ENCODE measurements at places on chromosomes 3 and 15. TPM values are rescaled to one million over a fixed set of nuclear protein-coding genes. Genes with fewer than 3 reads are reported as not detected.

DNA sequence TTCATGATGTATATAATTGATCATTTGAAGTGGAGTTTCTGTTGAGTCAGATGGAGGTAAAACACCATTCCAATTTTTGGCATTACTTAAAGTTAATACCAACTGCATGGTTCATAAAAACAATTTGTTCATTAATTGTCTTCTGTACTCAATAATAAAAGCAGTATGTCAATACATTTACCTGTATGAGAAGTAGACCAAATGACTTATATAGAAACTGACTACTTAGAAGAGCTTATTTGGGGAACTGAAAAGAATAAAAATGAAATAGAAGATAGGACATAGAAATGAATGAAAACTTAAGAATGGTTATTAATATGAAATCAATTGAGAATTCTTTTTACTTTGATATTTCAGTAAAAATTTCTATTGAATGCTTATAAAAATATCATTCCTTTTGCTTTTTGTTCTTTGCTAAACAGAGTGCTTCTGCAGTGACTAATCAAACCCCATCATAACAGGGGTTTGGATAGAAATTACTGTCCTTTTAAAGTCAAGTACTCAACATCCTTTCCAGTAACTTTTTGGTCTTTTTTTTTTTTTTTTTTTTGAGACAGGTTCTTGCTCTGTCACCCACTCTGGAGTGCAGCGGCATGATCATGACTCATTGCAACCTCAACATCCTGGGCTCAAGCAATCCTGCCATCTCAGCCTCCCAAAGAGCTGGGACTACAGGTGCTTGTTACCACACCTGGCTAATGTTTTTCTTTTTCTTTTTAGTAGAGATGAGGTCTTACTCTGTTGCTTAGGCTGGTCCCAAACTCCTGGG is 6.5 kb upstream of the CRYBG3 start:
- no peak overlapping the region for H3K4me3 ChIP-seq
- no peak for DNase-seq
- H3K36me3 ChIP-seq: no peaks in the 10 kb centered on the region
- no peaks in the 10 kb centered on the region for H3K4me1 ChIP-seq
- no peak overlapping the region for H3K27ac ChIP-seq

GRCh38 chr3:125398952-125399351 is 23.8 kb upstream of the ZNF148 start:
- H3K36me3 ChIP-seq: no peaks in the 10 kb centered on the region
- no peaks in the 10 kb centered on the region for H3K27me3 ChIP-seq
- no peak for DNase-seq
- H3K4me3 ChIP-seq: no peak overlapping the region

GRCh38 chr3:9749645-9750555 is at the start of gene OGG1:
TSS of gene OGG1 (plus strand) at chr3:9749952. CDS start at chr3:9750287, 335 bp downstream.
- H3K36me3 ChIP-seq: peaks cover 43% of the 10 kb centered on the region
- H3K4me3 ChIP-seq: peak within 1 kb of the TSS; percentile 92
- no peaks in the 10 kb centered on the region for H3K4me1 ChIP-seq
- H3K27ac ChIP-seq: peak within 1 kb of the TSS; percentile 88

DNA sequence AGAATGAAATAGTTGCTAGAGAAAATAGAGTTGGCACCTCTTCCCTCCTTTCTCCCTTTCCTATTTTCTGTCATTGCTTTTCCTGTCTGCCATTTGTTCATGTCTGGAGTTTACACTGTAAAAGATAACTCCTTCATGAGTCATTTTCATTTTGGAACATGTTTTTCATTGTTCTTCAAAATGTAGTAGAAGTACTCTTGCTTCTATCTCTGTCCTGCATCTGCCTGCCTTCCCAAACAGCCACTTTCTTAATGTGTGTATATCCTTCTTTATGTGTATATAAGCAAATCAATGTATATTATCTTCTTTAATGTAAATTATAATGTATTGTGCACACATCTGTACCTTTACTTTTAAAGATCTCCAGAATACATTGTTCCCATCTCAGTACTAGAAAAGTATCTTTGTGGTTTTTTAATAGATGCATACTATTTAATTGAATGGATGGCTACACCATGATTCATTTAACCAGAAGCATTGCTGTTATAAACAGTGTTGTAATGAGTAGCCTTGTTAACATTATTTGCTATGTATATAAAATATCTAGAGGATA is 41.1 kb downstream of the TSC22D2 start:
- H3K36me3 ChIP-seq: no peaks in the 10 kb centered on the region
- no peaks in the 10 kb centered on the region for H3K27me3 ChIP-seq
- no peak for DNase-seq
- no peak overlapping the region for H3K27ac ChIP-seq

DNA sequence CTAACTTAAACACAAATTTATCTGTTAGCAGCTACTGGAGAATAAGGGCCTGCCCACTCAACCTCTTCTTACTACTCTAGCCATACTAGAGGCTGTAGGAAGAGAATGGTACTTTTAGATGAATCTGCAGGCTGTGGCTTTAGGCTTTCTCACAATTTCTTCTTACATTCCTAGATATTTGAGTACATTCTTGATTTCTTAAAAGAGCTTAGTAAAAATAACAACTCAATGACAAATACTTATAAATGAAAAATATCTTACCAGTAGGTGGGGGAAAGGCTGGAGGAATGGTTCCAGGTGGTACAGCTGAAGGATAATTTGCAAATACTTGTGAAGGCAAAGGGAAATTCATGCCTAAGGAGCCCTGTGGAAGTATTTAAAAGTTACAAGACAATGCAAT is 92.9 kb upstream of the GK5 start:
- DNase-seq: no peak
- H3K27me3 ChIP-seq: no peaks in the 10 kb centered on the region
- no peaks in the 10 kb centered on the region for H3K4me1 ChIP-seq
- H3K4me3 ChIP-seq: no peak overlapping the region
- H3K36me3 ChIP-seq: no peaks in the 10 kb centered on the region

DNA sequence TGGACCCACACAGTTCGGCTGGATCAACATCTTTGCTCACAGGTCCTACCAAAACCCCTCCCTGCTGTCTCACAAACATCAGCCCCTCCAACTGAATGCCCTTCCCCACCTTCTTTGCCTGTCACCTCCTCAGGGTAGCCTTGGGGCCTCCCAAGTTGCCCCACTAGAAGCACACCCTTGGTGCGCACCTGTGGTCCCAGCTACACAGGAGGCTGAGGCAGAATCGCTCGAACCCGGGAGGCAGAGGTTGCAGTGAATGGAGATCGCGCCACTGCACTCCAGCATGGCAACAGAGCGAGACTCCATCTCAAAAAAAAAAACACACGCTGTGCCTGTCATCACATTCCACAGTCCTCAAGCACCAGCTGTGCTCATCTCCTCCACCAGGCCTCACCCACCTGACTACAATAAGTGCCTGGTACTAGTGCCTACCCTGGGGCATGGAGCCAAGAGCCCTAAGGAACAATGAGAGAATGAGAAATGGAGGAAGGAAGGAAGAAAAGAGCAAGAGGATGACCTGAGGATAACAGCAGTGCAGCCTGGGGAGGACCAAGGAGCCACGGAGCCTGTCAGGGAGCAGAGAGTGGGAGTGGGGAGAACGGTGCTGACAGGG is 26.0 kb downstream of the RPN1 start:
- no peak for DNase-seq
- H3K36me3 ChIP-seq: peaks cover 21% of the 10 kb centered on the region
- H3K27ac ChIP-seq: no peak overlapping the region
- H3K27me3 ChIP-seq: no peaks in the 10 kb centered on the region
- H3K4me1 ChIP-seq: no peaks in the 10 kb centered on the region

DNA sequence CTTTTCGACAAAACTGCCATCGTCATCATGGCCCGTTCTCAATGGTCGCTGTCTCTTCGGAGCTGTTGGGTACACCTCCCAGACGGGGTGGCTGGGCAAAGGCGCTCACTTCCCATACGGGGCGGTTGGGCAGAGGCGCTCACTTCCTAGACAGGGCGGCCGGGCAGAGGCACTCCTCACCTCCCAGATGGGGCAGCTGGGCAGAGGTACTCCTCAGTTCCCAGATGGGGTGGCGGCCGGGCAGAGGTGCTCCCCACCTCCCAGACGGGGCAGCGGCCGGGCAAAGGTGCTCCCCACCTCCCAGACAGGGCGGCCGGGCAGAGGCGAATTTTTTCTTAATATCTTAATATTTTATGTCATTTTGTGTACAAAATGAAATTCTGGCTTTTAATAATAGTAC is 44.5 kb downstream of the PARP14 start:
- no peaks in the 10 kb centered on the region for H3K27me3 ChIP-seq
- H3K4me3 ChIP-seq: no peak overlapping the region
- no peak overlapping the region for H3K27ac ChIP-seq

DNA sequence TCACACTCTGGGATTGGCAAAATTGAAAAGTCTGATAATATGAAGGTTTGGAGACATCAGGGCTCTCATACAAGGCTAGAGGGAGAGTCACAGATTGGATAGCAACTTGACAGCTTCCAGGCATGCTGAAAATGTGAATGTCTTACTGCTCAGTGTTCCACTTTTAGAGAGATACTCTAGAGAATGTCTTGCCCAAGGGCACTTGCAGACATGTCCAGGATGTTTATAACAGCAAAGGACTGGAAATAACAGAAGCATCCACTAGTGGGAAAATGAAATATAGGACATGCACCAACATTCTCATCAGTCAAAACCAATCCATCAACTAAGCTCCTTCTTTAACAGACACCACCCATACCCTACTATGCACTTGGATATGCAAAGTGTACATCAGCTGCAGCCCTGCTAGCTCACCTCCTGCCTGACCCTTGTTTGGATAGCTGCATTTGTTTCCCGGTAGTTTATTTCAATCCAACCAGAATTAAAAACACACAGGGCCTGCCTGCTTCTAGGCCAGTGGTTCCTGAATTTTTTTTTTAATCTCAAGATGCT is 101.6 kb upstream of the ARHGEF3 start:
- H3K27ac ChIP-seq: no peak overlapping the region
- H3K4me1 ChIP-seq: no peaks in the 10 kb centered on the region
- no peaks in the 10 kb centered on the region for H3K27me3 ChIP-seq

- no peak for DNase-seq
- no peaks in the 10 kb centered on the region for H3K36me3 ChIP-seq
- no peaks in the 10 kb centered on the region for H3K4me1 ChIP-seq
- no peaks in the 10 kb centered on the region for H3K27me3 ChIP-seq
- H3K27ac ChIP-seq: no peak overlapping the region
Observed at GRCh38 chr15:37823601-37824275, 110.7 kb upstream of the TMCO5A start.

DNA sequence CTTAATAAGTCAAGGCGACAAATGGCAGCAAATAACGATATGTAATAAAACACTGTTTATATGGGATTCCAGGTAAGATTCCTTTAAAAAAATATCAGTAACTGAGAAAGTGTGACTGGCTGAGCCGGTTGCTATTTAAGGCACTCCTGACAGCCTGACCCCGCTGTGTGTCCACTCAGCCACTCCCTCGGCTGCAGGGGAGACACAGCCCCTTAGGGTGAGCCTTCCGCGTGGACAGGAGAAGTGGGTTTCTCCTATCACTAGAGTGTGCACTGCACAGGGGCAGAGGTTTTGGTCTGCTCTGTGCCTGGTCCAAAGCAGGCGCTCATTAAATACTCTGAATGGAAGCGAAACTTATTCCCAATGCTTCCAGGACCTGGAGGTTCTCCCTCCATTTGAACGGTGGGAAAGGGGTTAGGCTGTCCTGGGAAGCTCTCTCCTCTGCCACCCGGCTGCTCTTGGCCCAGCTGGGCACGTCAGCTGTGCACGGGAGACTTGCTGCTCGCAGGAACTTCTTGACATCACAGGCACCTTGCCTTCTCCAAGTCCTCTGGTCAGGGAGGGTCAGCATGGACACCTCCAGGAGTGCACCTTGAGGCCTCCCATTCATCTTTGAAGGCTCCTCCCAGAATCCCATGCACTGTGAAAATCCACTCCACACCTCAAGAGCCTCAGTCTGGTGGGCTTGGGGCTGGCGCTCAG is 43.3 kb upstream of the SLCO2A1 start:
- H3K36me3 ChIP-seq: no peaks in the 10 kb centered on the region
- H3K27me3 ChIP-seq: no peaks in the 10 kb centered on the region
- H3K4me1 ChIP-seq: no peaks in the 10 kb centered on the region
- no peak overlapping the region for H3K4me3 ChIP-seq

- no peak overlapping the region for H3K27ac ChIP-seq
- H3K4me1 ChIP-seq: no peaks in the 10 kb centered on the region
- DNase-seq: no peak
- H3K36me3 ChIP-seq: no peaks in the 10 kb centered on the region
- H3K27me3 ChIP-seq: no peaks in the 10 kb centered on the region
Observed at GRCh38 chr15:81108427-81108826, 25.6 kb upstream of the CFAP161 start.

DNA sequence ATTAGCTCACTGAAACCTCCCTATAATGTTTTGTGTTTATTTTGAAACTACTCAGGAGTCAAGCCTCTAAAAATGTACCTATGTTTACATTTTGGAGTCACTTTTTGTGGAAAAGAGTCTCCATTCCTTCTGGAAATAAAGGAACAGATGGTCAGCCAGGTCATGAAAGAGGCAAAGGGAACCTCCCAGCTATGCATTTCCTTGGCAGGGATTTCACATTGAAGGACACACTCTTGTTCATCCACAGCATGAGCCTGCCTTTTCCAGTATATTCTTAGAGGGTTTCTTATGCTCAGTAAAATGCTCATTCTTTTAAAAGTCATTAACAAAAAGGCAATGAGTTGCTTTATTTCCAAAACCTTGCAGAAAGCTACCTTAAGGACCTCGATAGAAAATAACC is 20.8 kb downstream of the STAC start:
- no peaks in the 10 kb centered on the region for H3K36me3 ChIP-seq
- DNase-seq: no peak

GRCh38 chr3:71102111-71102983 is 481.2 kb downstream of the FOXP1 start:
- no peaks in the 10 kb centered on the region for H3K4me1 ChIP-seq
- no peaks in the 10 kb centered on the region for H3K27me3 ChIP-seq
- H3K4me3 ChIP-seq: no peak overlapping the region
- no peaks in the 10 kb centered on the region for H3K36me3 ChIP-seq
- no peak for DNase-seq
- no peak overlapping the region for H3K27ac ChIP-seq

GRCh38 chr3:30503446-30503845 is 103.0 kb upstream of the TGFBR2 start:
- no peak for DNase-seq
- H3K36me3 ChIP-seq: no peaks in the 10 kb centered on the region

DNA sequence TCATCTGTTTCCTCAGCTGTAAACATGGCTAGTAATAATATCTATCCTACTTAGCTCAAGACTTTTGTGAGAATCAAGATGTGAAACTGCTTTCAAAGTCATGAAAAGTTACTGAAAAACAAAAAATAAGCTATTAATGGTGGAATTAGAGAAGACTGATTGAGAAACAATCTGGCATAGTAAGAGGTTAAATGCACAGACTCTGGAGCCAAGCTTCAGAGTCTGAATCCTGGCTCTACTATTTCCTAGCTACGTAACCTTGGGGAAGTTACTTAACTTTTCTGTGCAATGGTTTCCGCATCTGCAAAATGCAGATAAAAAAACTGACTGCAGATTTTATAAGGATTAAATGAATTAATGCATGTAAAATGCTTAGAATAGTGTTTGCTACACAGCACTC is 28.8 kb downstream of the LRRFIP2 start:
- no peak overlapping the region for H3K4me3 ChIP-seq
- no peaks in the 10 kb centered on the region for H3K27me3 ChIP-seq
- H3K4me1 ChIP-seq: no peaks in the 10 kb centered on the region
- 0 out of 2 replicates have a peak, but pooled peaks cover 2% of the 10 kb centered on the region for H3K36me3 ChIP-seq
- H3K27ac ChIP-seq: no peak overlapping the region

Gene CISH
- total RNA-seq: 1.9 TPM

Gene UCN2
- not detected for total RNA-seq

Gene TTLL13
- not detected for total RNA-seq

Gene CFAP91
- 5.4 TPM for total RNA-seq

Gene ITIH4
- 0.78 TPM for total RNA-seq

Gene C15orf62
- 0.56 TPM for total RNA-seq

Gene CD80
- total RNA-seq: not detected

Gene ALG1L2
- total RNA-seq: 1.7 TPM

Gene LTK
- total RNA-seq: 0.38 TPM

Data from H1 (cell line).